Esophagus squamous epithelium (tissue), 5 donors: ENCODE measurements at places on chromosomes 2 and 18.

DNA sequence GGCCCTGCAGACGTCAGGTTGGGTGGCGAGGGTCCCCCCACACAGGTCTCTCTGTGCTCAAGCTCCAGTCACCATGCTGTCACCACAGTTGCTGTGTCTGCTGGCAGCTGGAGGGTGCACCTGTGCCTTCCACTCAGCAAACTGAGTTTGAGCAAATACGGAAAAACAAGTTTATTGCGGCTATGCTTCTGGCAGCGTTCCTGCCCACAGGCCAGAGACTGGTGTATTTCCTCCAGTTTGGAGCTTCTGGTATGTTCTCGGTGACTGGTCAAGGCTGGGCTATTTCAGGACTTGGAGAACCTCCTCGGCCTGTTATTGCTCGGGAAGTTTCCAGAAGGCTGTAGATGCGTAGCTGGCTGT is 132.6 kb downstream of the SEPTIN10 start:
- DNase-seq = no peak

- DNase-seq = no peak
Measured at GRCh38 chr2:141820893-141821292, 309.9 kb downstream of the LRP1B start.

GRCh38 chr2:238847841-238848690 is at the start of gene TWIST2:
Gene TWIST2 (plus strand): TSS chr2:238848085. CDS start chr2:238848216, 131 bp downstream.
- no peak for DNase-seq

- no peak for DNase-seq
Measured at GRCh38 chr2:190862571-190862991, 18.0 kb upstream of the GLS start.

DNA sequence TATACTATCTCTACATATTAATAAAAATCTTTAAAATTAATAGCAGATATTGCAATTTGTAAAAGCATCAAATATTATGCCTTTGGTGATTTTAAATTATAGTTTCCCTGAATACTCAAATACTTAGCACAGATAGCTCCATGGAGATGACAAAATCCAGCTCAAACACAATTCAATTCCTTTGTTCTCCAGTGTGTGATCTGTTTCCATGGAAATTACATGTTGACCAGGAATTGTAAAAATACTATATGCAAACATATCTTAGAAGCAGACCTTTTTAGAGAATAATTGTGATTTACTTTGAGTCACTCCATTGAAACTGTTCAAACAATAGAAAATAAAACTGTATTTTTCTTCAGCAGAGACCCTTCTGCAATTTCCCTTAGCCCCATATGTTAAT is 68.3 kb downstream of the FAM161A start:
- DNase-seq = no peak

- no peak for DNase-seq
Measured at GRCh38 chr2:70143314-70144150, 47.3 kb downstream of the C2orf42 start.

DNA sequence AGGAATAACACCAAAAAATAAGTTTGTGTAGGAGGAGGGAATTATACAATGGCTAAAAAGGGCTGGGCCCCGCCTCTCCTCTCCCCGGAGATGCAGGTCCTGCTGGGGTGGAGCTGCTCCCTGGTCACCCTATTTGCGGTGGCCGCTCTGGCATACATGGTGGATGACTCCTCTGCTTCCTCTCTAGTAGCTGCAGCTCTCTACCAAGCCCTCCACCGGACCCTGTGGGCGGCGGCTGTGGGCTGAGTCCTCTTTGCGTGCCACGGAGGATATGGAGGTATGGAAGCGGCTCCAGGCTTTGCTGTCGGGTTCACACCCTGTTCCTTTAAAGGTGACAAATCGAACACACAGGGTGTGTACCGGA is 77.1 kb upstream of the SEC11C start:
- DNase-seq = no peak

- DNase-seq = no peak
Measured at GRCh38 chr2:182283512-182283911, 143.3 kb downstream of the PDE1A start.

GRCh38 chr2:42055573-42056514 is 8.0 kb downstream of the PKDCC start:
- no peak for DNase-seq

DNA sequence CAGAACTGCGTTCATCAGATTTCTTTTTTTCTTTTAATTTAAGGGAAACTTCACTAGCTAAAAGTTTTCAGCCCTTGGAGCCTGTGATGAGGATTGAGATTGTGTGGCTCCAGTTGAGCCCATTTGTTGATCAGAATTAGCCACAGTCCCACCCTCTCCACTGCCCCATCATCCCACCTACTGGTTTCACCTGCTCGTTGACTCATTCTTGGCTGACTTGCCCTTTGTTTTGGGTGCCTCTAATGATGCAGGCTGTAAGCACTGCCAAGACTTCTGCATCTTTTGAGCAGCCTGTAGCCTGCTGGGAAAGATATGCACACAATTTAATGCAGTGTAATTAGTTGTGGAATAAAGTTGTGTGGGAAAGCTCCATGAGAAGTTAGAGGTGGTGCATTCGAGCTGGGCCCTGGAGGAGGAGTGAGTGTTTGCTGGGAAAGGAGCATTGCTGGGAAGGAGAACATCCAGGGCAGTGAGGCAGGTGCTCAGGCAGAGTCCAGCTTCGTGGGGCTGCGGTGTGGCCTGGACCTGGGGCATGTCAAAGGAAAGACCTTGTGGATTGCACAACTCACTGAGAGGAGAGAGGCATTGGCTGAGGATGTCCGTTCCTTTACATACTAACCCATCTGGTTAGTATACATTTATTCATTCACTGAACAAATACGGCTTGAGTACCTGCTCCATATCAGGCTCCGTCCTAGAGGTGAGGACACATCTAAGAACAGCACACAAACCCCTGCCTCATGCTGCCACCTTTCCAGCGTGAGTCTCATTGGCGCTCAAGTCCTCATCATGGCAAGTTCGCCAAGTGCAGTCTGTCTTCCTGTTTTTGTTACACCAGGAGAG is 18.2 kb downstream of the ASPRV1 start:
- DNase-seq = no peak

DNA sequence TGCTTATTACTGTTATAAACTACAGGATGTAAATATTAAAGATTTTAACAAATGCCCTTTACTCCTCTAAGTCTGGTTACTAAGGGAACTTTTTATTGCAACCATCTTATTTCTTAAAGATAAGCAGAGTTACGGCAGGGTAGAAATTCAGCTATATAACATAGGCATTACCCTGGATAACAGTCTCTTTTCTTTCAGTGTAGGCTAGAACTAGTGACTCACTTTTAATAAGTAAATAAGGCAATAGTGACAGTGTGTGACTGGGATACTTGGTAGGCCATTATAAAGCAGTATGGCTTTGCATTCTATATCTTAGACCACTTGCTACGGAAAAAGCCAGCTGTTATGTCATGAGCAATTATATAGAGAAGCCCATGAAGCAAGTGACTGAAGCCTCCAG is 1041.0 kb upstream of the NRXN1 start:
- DNase-seq = no peak

GRCh38 chr2:60226943-60227342 is 326.5 kb downstream of the BCL11A start:
- no peak for DNase-seq

DNA sequence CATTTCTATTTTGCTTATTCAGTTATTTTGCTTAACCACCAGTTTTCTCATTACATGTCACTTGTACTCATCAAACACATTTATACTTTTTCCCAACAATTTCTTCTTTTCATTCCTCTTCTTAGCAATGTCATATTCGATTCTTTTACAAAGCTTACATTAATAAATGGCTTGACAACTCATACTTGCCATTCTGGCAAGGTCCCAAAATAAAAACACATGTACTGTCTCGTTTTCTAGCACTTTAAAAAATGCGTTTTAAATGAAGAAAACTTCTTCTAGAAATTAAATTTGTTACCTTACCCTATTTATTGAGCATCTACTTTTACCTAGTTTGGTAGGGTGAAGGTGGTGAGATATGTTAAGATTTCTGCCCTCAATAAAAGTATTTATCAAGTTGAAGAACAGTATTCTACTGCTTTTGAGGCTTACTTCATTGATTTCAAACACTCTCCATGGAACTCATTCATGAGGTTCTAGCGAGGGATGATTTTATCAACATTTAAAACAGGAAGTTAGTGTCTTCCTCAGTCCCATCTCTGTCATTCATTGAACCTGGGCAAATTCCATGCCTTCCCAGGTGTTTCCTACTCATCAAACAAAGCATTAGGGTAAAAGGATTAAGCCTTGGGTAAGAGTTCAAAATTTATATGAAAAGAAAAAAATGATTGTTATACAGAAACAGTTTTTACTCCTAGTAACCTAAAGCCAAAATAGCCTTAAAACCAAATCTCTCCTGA is 52.6 kb downstream of the CALCRL start:
- no peak for DNase-seq

DNA sequence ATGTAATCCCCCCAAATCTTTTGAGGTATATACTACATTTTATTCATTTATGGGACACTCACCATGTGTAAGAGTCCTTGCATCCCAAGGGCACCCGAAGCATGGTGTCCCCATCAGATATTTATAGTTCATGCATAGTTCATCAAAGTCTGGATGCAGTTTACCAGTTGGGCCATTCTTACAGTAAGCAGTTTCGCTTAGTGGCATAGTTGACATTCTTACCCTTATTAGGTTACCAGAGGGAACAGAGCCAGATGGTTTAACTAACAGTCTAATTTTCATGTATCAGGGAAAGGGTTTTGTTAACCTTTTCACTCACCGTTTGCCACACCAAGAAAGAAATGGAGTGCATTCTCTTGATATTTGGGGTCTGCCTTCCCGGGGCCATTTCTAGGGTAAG is 7.1 kb downstream of the ZNF407 start:
- no peak for DNase-seq
